ENCODE measurements at places on chromosomes 13 and 19. TPM values are rescaled to one million over a fixed set of nuclear protein-coding genes. Genes with fewer than 3 reads are reported as not detected.
A peak's percentile ranks its signal among the peaks of the same experiment; 100 is the strongest.

- no peak for DNase-seq
These were observed 632.6 kb upstream of the ARGLU1 start for GRCh38 chr13:107200491-107200890.

DNA sequence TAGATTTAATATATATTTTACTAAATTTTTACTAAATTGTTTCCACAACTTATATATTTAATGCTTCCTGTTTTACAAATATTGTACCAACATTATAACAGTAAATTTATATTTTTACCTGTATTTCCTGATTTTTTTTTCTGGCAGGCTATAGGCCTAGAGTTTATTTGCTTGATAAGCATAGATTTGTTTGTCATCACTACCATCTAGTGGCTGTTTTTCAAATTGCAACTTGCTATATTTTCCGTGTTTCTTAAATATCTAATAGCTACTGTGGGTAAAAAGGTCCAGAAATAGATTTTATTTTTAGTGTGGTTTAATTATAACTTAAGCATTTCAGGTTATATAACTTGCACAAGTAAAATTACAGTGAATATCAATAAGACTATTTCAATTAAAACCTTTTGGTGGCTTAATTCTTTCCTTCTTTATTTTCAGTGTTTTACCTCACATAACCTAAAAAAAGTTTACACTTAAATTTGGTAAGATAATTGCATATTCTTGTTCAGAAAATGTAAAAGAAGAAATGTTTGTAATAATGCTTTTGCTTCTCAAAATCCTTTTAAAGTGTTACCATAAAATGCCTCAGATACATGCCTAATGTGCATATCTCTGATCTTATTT, 60.6 kb downstream of the NDFIP2 start:
- peak; percentile 61 for DNase-seq

DNA sequence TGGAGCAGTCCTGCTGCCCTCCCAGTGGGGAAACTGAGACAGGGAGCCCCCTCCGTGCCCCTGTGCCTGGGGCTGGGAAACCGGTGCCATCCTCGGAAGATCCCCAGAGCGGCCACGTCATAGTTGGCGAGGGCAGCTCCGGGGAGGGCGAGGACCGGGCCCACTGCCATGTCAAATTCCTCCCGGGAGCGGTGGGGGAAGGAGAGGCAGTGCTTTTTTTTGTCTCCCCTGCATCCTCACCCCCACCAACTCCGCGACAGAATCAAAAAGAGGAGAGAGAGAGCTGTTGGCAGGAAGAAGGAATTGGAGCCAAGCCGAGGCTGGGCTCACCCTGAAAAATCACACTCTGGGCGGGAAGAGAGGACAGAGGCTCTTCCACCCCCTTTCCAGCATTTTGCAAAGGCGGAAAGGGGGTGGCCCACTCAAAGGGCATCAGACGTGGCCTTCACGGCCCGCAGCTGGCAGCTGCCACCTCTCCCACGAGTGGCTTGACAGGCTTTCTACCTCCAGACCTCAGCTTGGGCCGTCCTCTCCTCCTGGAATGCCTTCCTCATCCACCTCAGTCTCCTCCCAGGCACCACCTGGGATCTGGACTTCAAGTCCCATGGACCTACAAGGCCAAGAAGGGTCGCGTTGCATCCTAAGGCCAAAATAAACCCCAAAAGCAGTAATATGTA, 19.6 kb upstream of the NFIC start:
- DNase-seq = no peak

- peak; percentile 92 for DNase-seq
These were observed 37.6 kb upstream of the NANOS3 start for GRCh38 chr19:13839130-13839937.

DNA sequence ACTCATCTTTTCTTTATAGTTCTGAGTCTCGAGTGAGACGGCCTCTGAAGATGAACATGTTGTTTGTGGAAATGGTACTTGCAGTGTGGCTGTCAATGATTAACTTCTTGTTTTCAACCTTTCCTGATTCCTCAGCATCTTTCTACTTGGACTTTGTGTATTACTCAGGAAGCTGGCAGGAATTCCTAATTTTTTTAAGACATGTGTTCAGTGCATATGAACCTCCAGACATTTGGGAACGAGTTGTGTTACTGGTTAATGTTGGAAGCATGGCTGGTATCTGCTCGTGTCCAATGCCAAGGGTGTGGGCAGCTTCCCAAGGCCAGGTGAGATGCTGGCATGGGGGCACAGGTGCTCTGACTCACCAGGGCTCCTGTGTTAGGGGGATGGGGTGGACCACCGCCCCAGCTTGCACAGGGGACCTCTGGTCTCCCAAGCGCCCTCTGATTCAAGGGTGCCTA, 61.1 kb upstream of the MCF2L start:
- DNase-seq = no peak

- no peak for DNase-seq
These were observed 7.7 kb upstream of the BRD4 start for GRCh38 chr19:15340086-15340485.

DNA sequence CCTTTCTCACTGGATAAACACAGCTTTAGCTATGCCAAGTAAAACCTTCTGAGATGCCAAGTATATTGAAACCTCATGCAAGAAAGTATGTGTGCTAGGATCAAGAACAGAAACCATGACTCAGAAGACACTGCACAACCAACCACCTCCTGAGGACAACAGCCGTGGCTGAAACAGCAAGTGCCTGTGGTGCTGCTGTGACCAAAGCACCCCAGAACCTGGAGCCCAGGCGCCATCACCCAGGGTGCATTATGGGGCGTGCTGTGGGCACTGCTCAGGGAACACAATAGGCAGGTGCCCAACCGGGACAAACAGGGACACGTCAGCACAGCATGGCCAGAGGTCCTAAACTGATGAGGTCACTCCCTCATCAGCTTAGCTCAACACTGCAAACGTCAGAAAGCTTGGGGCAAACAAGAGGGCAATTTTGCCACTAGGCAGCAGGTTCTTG, 101.3 kb upstream of the SLC15A1 start:
- DNase-seq = no peak

DNA sequence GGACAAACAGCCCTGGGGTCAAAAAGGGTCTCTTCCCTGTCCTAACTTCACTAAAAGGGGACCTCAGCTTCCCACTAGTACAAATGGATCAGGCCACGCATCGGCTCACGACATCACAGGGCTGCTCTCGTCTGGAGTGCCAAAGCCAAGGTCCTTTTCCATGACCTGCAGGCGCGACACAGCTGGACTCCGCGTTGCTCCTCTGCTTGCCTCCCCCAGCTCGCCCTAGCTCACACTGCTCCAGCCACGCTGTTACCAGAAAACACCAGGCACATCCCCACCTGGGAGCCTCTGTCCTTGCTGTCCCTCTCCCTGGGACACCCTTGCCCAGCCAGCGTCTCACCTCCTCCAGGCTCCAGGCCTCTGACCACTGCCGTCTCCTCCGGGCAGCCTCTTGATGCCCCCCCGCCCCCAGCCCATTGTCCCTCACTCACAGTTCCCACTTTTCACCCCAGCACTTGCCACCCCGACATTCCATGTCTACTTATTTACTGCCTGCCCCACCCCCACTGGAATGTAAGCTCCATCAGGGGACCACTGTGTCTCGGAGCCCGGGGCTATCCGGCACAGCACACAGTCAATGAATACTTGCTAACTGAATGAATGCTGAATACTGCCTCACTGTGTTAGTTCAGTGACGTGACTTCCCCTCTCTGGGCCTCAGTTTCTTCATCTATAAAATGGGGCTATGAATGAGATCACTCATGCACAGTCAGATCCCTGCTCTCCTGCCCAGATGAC, 20.7 kb downstream of the AKT2 start:
- no peak for DNase-seq

GRCh38 chr13:90485436-90485835, 862.1 kb upstream of the MIR17HG start:
- DNase-seq = no peak

- DNase-seq = no peak
These were observed 148.9 kb downstream of the SHISA2 start for GRCh38 chr13:25902891-25903341.

The ZNF808 gene
- 20.1 TPM for total RNA-seq

The INSL3 gene
- total RNA-seq = not detected

The FGF14 gene
- not detected for total RNA-seq

The PSG2 gene
- total RNA-seq = not detected
